GM19239 (cell line): ENCODE measurements at places on chromosomes 16 and 17.

DNA sequence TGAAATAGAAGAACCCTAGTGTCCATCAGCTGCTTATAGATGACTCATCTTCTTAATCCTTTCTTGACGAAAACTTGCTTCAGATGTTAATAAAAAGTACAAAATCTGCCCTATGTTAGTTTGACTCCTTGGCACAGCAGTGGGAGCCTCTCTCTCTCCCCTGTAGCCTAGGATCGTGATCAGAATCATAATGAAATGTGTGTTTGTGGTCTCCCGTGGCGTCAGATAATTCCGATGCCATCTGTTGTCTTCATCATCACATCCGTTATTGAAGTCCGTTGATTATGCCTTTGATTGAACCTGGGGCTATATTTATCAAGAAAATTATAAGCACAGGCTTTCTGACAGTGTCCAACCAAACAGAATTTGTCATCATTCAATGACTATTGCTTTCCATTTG, 102.5 kb downstream of the BMERB1 start:
- no peak for DNase-seq

DNA sequence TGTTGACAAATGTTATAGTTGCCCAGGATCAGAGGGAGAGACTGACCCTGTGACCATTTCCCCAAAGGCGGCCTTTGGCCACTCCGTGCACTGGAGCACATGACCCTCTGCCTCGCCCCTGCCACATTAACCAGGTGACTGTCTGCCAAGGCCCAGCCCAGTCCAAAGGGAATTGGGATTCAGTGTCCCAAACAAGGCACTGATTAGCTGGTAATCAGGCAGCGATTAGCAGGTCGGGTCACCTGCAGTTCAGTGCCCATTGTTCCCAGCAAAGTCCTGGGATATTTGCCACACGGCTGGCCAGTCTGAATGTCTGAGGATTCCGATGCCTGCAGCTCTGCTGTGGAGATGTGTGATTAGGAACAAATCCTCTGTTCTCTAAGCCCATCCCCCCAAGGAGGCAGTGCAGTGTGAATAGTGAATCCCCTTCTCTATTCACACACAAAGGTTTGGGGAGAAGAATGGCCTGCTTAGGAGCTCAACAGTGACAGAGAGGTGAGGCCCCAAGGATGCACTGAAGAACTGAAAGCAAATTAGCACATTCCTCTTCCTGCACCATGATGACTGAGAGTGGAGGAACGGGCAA, 123.1 kb upstream of the MAF start:
- DNase-seq: no peak

DNA sequence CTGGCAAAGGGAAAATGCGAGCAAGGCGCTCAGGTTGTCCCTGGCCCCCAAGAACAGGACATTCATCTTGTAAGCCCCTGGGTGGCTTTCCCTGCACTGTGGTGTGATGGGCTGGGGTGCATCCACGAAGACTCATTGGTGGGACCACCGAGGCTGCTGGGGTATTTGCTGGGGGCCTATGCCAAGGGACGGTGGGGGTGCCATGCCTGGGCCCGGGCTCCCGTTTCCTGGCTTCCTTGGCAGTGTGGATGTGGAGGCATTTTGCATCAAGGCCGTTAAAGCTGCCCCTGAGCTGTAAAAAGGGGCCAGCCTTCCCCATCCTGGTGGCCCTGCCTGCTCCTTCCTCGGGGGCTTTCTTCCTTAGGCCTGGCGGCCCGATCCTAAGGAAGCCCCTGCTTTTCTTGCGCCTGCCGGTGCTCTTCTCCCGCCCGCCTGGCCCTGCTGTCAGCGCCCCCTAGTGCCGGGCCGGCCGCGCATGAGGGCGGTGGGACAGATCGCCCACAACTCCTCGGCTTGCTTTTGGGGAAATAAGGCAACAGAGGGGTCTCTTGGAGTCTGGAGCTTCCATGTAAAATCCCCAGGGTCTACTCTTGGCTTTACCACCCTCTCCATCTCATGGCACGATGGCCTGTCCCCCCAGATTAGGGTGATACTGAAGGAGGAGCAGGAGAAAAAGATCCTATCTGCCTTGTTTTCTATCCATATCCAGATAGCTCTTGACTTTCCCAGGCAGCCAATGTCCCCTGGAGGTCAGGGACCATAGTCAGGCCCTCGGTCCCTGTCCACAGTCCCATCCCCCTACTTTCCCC, 9.8 kb upstream of the TBX2 start:
- DNase-seq: no peak

DNA sequence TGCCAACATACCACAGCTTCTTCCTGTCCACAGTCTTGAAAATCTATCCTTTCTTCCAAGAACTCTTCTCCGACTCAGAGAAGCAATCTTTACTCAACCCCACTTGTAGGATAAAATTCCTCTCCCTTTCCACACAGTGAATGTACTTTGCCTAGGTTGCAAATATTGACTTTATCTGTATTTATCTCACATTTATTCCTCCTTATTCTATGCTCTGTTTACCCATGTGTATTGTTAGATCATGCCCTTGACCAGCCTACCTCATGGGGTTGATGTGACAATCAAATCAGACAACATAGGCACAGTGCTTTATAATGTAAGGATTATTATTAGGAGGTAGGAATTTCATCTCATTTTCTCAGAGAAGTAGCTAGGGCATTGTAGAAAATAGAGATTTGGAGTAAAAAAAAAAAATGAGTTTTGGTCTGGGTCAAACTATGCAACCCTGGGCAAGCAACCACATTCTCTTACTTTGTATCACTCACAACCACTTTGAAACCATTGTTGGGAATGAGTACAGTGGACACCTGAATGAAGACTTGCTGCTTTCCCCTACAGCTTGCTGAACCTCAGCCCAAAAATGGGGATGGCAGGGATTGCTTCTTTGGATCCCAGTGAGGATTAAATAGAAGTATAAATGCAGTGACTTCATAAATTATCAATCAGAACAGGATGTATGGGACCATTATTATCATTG, 9.1 kb upstream of the SLC35B1 start:
- DNase-seq: no peak

DNA sequence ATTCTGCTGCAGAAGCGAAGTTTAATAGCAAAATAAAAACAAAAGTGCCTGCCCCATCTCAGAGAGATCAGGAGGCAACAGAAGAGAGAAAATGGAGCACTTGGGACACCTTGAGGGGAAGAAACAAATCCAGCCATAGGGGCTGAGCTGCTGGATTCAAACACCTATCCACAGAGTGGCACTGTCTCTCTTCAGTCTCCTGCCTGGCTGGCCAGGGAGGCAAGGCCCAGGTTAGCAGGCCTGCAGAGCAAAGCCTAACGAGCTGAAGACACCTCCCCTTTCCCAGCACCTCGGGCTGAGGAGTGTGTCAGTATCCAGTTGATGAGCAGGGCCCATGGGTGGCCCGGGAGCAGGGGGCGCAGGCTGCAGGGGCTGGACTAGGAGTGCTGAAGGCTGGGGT, 8.8 kb upstream of the KRT31 start:
- no peak for DNase-seq

DNA sequence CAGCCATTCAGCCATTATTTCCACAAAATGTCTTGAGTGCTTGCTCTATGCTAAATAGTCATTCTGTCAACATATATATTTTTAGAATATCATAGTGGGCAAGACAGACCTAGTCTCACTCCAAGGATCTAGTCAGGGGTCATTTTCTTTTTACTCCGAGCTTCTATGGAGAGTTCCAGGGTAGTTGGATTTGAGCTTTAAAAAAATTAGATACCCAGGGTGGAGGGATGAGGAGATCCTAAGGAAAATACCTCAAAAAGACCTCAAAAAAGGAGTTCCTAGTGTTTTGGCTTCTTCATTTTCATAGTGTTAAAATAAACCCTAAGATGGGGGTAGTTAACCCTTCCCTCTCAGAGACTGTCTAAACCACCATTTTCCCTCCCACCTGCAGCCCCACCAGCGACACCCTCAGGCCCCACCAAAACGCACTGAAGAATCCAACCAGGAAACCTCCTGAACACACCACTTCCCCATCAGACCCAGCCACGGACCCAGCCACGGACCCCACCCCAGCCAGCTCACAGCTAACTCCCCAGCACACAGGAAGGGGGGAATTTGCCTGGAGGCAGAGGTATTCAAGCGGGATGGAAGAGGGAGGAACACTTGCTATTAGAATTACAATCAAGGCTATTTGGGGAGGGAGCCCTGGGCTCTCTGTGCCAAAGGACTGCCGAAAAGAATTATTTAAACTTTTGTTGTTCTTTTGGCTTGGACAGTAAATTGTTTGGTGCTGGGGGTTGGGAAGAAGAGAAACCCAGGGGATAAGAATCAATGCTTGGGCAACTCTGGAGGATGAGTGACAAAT, 2.2 kb downstream of the ETV4 start:
- no peak for DNase-seq
